ENCODE measurements at places on chromosomes 5 and 9. TPM values are rescaled to one million over a fixed set of nuclear protein-coding genes. Genes with fewer than 3 reads are reported as not detected.
A peak's percentile ranks its signal among the peaks of the same experiment; 100 is the strongest.

- DNase-seq = peak; percentile 67
- H3K4me1 ChIP-seq = no peaks in the 10 kb centered on the region
- no peak overlapping the region for H3K27ac ChIP-seq
- no peak overlapping the region for H3K4me3 ChIP-seq
- peaks cover 5% of the 10 kb centered on the region for H3K27me3 ChIP-seq
- no peaks in the 10 kb centered on the region for H3K36me3 ChIP-seq
Observed at GRCh38 chr9:75866273-75866871, 24.1 kb upstream of the PCSK5 start.

Gene PCDHGC4
- total RNA-seq = not detected

DNA sequence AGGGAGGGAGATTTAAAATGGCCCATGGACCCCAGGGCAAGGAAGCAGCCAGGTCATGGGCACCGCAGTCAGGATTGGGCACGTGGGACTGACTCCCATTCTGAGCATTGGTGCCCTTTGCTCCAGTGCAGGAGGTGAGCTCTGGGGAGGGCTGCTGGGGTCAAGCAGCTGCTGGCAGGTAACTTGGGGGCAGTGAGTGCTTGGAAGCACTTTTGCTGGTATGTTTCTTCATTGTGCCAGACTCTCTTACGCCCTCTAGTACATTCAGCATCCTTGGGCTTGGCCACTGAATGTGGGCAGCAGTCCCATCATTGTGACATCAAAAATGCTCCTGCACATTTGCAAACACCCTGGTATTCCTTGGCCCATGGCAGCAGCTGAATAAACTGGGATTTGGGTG, 32.7 kb downstream of the PRRC2B start:
- no peak overlapping the region for H3K4me3 ChIP-seq
- H3K27ac ChIP-seq = no peak overlapping the region
- no peak for DNase-seq
- H3K27me3 ChIP-seq = no peaks in the 10 kb centered on the region

DNA sequence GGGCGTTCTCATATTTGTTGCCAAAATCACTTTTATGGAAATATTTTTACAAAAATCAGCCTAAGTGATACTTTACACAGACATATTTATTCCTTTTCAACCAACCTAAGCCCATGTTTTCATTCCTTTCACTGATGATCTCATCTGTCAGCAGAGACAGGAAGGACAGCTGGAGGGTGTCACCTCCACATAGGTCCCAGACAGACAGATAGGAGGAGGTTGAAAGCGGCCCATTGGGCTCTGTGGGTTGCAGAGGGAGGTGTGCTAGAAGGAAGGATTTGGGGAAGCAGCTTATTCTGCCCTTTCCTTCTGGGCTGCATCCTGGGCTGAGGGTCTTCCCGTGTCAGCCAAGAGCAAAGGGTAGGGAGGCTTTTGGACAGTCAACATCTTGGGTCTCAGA, 26.0 kb upstream of the SEMA4D start:
- peaks cover 95% of the 10 kb centered on the region for H3K4me1 ChIP-seq
- H3K4me3 ChIP-seq = peak overlapping the region; percentile 1
- peaks cover 26% of the 10 kb centered on the region for H3K36me3 ChIP-seq
- peak overlapping the region; percentile 95 for H3K27ac ChIP-seq
- no peaks in the 10 kb centered on the region for H3K27me3 ChIP-seq

DNA sequence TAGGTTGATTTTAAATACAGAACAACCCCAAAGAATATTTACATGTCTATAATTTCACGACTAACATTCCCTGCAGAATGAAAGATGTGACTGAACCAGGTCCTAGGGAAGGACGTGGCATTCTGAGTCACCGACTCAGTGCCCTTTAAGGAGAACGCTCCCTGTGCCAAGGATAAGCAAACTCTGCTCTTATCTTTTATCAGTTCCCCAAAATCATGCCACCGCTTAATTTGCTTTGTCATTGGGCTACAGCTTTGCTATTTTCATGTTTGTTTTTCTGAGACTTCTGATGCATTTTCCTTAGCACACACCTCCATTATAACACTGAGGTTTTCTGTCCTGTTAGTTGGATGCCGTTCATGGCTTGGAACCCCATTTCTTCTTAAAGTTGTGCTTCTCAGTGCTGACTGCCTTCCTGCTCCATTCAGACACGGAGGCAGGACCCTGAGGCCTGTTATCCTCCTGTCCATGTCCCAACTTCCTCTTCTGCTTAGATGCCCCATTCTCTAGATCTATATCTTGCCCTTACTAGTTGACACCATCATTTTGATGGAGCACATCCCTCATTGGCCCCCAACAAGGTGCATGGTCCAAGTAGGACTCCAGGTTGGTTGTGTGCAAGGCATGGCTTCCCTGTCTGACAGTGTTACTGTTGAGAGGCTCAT, 11.2 kb upstream of the SEMA4D start:
- H3K4me1 ChIP-seq = peaks cover 74% of the 10 kb centered on the region
- peaks cover 2% of the 10 kb centered on the region for H3K36me3 ChIP-seq

DNA sequence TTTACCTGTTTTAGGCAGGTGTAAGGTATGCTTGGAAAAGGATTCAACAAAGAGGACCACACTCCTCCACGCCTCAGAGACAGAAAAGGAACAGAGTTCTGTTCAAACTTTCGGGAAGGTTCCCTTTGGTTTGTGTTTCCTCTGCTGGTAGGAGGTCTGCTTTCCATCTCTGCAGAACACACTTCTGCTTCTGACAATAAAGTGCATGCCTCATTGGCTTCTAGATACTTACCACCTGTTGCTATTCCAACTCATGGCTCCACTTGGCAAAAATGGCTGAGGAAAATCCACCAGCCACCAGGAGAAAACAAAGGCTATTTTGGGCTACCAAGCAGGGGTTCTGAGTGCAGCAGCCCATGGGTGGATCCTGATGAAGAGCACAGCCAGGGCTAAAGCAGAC, 112.7 kb downstream of the NRG2 start:
- DNase-seq = no peak
- no peak overlapping the region for H3K27ac ChIP-seq
- H3K36me3 ChIP-seq = no peaks in the 10 kb centered on the region
- no peak overlapping the region for H3K4me3 ChIP-seq

- no peak for DNase-seq
- no peak overlapping the region for H3K27ac ChIP-seq
- no peak overlapping the region for H3K4me3 ChIP-seq
- no peaks in the 10 kb centered on the region for H3K27me3 ChIP-seq
- no peaks in the 10 kb centered on the region for H3K36me3 ChIP-seq
- H3K4me1 ChIP-seq = peaks cover 3% of the 10 kb centered on the region
Observed at GRCh38 chr5:154345255-154345952, 100.4 kb upstream of the SAP30L start.

DNA sequence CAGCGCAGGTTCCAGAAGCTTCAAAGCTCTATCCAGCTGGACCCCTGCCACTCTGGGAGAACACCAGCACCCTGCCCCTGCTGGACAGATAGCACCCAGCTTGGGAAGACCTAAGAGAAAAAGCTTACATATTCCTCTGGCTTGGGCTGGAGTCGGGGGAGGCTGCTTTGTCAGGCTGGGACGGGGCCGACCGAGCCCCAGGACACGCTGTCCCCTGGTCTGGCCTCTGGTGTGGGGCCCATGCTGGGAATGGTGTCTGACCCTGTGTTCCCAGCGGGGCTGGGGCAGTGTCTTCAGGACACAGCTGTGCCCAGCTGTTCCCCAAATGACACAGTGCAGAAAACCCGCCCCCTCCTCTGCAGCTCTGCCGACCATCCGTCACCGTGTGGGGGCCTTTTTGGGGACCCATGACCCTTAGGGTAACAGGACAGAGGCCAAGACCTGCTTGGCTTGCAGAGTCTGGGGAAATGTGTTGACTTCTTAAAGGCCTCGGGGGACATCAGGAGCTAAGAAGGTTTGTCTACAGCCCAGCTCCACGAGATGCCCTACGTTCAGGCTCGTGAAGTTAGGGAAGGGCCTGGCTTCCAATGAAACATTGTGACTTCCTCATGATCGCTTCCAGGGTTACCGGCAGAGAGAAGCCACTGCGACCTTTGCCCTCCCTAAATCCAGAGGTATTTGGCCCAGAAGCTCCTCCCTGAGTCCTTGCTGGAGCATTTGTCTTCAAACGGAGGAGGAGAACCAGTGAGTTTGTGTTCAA, 20.4 kb upstream of the SLC2A6 start:
- no peak for DNase-seq
- H3K27ac ChIP-seq = no peak overlapping the region
- H3K27me3 ChIP-seq = peaks cover 18% of the 10 kb centered on the region
- no peaks in the 10 kb centered on the region for H3K4me1 ChIP-seq
- no peaks in the 10 kb centered on the region for H3K36me3 ChIP-seq

- no peaks in the 10 kb centered on the region for H3K36me3 ChIP-seq
- no peaks in the 10 kb centered on the region for H3K4me1 ChIP-seq
- no peak overlapping the region for H3K4me3 ChIP-seq
- no peak for DNase-seq
- peaks cover 11% of the 10 kb centered on the region for H3K27me3 ChIP-seq
Observed at GRCh38 chr9:89564346-89564878, 40.4 kb upstream of the GADD45G start.

- no peaks in the 10 kb centered on the region for H3K36me3 ChIP-seq
- no peaks in the 10 kb centered on the region for H3K4me1 ChIP-seq
- no peak for DNase-seq
- H3K4me3 ChIP-seq = no peak overlapping the region
- no peak overlapping the region for H3K27ac ChIP-seq
- no peaks in the 10 kb centered on the region for H3K27me3 ChIP-seq
Observed at GRCh38 chr9:125841444-125841843, 94.3 kb downstream of the PBX3 start.

DNA sequence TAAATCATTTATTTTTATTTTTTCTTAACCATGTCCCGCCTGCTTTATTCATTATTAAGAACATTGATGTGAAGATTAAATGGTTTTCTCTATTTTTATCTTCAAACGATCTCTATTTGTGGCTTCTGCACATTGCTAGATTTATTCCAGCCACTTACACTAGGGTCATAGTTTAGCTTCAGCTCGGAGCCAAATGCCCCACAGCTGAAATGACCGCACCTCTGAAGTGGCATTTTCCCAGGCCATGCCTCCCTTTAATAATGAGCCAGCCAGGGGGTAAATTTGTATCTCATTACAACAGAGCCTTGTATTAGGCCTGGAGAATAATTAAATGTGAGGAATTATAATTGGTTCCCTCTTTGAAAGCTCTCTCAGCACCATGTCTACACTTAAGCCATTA, 89.4 kb downstream of the DOCK8 start:
- peaks cover 83% of the 10 kb centered on the region for H3K36me3 ChIP-seq
- no peak overlapping the region for H3K27ac ChIP-seq
- peaks cover 12% of the 10 kb centered on the region for H3K4me1 ChIP-seq
- no peak for DNase-seq
- H3K4me3 ChIP-seq = no peak overlapping the region

- peaks cover 49% of the 10 kb centered on the region for H3K27me3 ChIP-seq
- no peak for DNase-seq
- H3K4me3 ChIP-seq = no peak overlapping the region
- H3K4me1 ChIP-seq = peaks cover 9% of the 10 kb centered on the region
Observed at GRCh38 chr9:34524349-34524748, 1.6 kb upstream of the ENHO start.

Gene EPB41L4A
- total RNA-seq = 1.0 TPM

DNA sequence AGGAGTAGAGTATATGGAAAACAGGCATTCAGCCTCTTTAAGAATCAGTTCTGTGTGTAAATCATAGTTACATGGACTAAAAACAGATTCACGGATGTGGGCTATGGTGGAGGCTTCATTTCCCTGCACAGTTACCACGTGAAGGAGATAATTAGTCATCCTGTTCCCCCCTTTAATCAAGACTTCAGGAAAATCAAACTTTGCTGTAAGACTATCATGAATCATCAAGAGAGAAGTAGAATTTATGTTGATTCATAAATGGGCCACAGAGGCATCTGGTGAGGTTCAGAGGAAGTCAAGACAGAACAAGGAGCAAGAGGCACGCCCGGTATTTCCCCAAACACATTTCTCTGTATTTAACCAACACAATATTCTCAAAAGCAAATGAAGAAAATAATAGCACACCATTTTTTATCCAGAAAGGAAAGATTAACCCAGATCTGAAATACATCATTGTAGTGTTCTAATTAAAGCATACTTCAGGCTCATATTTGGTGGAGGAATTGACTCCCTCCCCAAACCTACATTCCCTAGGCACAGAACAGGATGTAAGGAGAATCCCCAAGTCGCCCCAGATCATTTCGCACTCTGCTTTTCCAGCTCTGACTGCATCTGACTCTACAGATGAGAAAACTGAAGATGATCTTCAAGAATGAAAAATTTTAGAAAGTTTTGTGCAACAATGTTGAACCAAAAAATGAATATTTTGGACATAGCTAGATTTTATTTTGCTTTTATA, 175.8 kb upstream of the GAS1 start:
- H3K4me3 ChIP-seq = no peak overlapping the region
- H3K4me1 ChIP-seq = no peaks in the 10 kb centered on the region
- DNase-seq = no peak
- H3K27me3 ChIP-seq = no peaks in the 10 kb centered on the region

Gene PCDHB6
- total RNA-seq = not detected

Gene LRRC26
- not detected for total RNA-seq

Gene PCDHGC5
- total RNA-seq = not detected

DNA sequence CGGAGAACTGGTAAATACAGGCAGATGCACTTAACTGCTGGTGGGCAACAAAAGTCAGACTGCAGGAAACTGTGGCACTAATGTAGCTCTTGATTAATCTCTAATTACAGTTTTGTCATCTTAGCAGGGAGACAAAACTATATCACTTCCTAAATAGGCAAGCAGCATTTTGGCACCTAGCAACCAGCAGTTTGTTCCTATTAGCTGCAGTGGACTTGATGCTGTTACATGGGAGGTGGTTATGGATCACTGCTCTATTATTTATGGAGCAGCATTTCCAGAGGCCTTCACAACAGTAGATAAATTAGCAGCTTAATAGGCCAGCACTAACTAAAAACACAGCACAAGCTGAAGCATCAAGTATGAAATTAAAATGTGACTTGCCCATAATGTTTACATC, 518.3 kb upstream of the ITGA1 start:
- no peaks in the 10 kb centered on the region for H3K4me1 ChIP-seq
- H3K27ac ChIP-seq = no peak overlapping the region
- no peaks in the 10 kb centered on the region for H3K27me3 ChIP-seq
- no peaks in the 10 kb centered on the region for H3K36me3 ChIP-seq

DNA sequence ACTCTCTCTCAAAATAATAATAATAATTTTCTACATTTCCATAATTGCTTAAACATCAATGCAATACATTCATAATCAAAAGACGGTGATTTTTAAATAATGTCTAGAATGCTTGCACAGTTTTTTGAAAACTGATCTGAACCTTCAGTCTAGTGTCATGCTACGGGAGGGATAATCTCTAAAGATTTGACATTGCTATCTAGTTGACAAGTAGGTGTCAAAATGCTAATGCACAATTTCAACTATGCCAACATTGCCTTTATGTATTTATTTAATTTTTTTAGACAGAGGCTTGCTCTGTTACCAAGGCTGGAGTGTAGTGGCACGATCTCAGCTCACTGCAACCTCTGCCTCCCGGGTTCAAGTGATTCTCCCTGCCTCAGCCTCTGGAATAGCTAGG, 16.0 kb upstream of the PCAT7 start:
- no peaks in the 10 kb centered on the region for H3K36me3 ChIP-seq
- DNase-seq = no peak
- H3K4me3 ChIP-seq = no peak overlapping the region

Measured in activated CD8-positive, alpha-beta T cell treated with anti-CD3 and anti-CD28 coated beads, Interleukin-2, amount 10 ng/mL, durations not matched to agents 7 days and 5 days (primary cell).